ENCODE measurements at places on chromosomes 2 and 18. TPM values are rescaled to one million over a fixed set of nuclear protein-coding genes. Genes with fewer than 3 reads are reported as not detected.
A peak's percentile ranks its signal among the peaks of the same experiment; 100 is the strongest.

KLHL41 gene
- 3,010 TPM for total RNA-seq

DNA sequence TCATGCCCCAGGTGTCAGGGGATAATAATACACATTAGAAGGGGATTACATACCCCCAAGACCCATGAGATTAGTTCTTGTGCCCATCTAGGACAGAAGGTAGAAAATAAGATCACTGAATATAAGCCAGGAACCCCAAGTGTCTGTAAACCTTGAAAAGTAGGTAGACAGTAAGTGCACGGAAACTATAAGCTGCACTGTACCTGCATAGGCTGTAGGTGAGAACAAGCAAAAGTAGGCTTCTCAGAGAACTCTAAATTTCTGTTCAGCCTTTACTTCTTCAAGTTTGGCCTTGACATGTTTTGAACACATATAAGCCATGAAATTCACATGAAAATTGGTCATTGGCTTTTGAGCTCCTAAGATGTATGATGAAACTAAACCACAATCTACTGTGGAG lies 113.0 kb upstream of the FSIP2 start:
- H3K36me3 ChIP-seq, result no peaks in the 10 kb centered on the region
- no peaks in the 10 kb centered on the region for H3K27me3 ChIP-seq
- H3K4me1 ChIP-seq, result no peaks in the 10 kb centered on the region
- no peak overlapping the region for H3K4me3 ChIP-seq

DNA sequence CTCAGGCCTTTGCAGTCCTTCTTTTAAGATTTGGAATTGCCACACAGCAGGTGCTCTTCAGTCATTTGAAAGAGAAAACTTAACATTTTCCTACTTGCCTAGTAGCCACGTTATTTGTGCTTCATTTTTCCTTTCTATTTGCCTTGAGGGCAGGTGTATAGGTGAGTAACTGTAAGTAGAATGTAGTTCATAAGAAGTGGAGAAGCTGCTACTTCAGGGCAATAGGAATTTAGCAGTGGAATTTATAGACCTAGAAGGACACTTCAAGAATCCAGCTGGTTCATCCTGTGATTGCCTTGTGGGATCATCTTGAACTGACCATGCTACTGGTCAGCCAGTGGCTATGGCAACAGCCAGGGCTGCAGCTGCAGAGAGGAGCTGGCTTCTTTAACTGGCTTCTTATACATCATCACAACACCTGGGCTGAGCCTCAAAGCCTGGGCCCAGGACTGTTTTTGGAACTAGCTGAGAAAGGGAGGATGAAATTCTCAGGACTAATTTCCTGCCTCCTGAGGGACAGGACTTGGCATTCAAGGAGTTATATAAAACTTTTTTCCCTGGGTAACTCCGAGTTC lies 5.1 kb upstream of the LANCL1 start:
- DNase-seq, result no peak
- H3K27ac ChIP-seq, result no peak overlapping the region
- no peaks in the 10 kb centered on the region for H3K4me1 ChIP-seq
- H3K4me3 ChIP-seq, result no peak overlapping the region

DNA sequence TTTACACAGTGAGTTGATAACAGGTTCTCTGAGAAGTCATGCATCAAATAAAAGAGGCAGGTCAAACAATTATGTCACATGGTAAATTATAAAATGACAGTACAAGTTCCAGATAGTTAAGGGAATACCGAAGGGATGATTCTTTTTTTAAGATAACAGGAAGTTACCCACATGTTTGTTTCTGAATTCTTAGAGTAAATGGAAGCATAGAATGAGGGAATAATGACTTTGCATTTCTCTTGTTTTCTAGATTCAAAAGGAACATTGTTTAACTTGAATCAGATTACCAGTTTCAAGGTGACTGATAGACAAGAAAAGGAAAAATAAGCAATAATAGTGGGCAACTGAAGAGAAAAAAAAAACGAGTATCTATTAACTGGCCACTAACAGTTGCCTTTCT lies 124.5 kb downstream of the MIB1 start:
- no peak for DNase-seq
- H3K36me3 ChIP-seq, result peaks cover 46% of the 10 kb centered on the region
- no peak overlapping the region for H3K4me3 ChIP-seq
- H3K4me1 ChIP-seq, result no peaks in the 10 kb centered on the region
- no peaks in the 10 kb centered on the region for H3K27me3 ChIP-seq
- no peak overlapping the region for H3K27ac ChIP-seq

- H3K4me3 ChIP-seq, result no peak overlapping the region
- no peak overlapping the region for H3K27ac ChIP-seq
- no peaks in the 10 kb centered on the region for H3K27me3 ChIP-seq
Observed at GRCh38 chr2:39506215-39506614, 69.1 kb upstream of the MAP4K3 start.

DNA sequence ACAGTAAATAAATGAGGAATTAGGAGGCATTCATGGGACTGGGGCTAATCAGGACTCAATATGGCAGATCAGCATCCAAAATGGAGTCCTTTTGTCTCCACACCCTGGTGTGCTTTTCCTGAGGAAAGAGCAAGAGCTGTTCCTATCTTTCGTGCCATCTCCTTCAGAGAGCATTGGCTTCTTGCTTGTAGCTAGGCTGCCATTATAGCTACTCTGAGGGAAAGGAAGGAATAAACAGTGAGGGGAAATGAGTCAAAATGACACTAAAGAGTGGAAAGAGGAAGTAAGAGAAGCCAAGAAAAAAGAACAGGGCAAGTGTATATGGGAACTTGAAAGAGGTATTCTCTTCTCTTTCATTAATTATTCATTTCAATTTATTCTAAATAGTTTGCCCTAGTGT lies 8.4 kb upstream of the NMI start:
- H3K27ac ChIP-seq, result no peak overlapping the region
- no peaks in the 10 kb centered on the region for H3K4me1 ChIP-seq
- DNase-seq, result no peak
- no peaks in the 10 kb centered on the region for H3K27me3 ChIP-seq

GRCh38 chr2:42835577-42836371 lies 43.4 kb upstream of the HAAO start:
- peaks cover 2% of the 10 kb centered on the region for H3K4me1 ChIP-seq
- peak overlapping the region; percentile 36 for H3K27ac ChIP-seq
- DNase-seq, result peak; percentile 35
- no peaks in the 10 kb centered on the region for H3K27me3 ChIP-seq
- H3K36me3 ChIP-seq, result no peaks in the 10 kb centered on the region
- H3K4me3 ChIP-seq, result no peak overlapping the region

- DNase-seq, result no peak
- H3K4me1 ChIP-seq, result peaks cover 49% of the 10 kb centered on the region
- no peaks in the 10 kb centered on the region for H3K36me3 ChIP-seq
- no peak overlapping the region for H3K4me3 ChIP-seq
- no peaks in the 10 kb centered on the region for H3K27me3 ChIP-seq
Observed at GRCh38 chr2:160334028-160334741, 134.1 kb upstream of the ITGB6 start.

EIF4E2 gene
- 82.2 TPM for total RNA-seq

ERFE gene
- 1.9 TPM for total RNA-seq

EVX2 gene
- total RNA-seq, result not detected

GRCh38 chr2:190655113-190655512 lies 6.2 kb downstream of the NAB1 start:
- H3K4me1 ChIP-seq, result peaks cover 30% of the 10 kb centered on the region
- no peak for DNase-seq
- no peak overlapping the region for H3K4me3 ChIP-seq
- no peaks in the 10 kb centered on the region for H3K27me3 ChIP-seq
- H3K36me3 ChIP-seq, result no peaks in the 10 kb centered on the region

ANKRD39 gene
- total RNA-seq, result 25.8 TPM
